ENCODE measurements at places on chromosomes 16 and 17.

DNA sequence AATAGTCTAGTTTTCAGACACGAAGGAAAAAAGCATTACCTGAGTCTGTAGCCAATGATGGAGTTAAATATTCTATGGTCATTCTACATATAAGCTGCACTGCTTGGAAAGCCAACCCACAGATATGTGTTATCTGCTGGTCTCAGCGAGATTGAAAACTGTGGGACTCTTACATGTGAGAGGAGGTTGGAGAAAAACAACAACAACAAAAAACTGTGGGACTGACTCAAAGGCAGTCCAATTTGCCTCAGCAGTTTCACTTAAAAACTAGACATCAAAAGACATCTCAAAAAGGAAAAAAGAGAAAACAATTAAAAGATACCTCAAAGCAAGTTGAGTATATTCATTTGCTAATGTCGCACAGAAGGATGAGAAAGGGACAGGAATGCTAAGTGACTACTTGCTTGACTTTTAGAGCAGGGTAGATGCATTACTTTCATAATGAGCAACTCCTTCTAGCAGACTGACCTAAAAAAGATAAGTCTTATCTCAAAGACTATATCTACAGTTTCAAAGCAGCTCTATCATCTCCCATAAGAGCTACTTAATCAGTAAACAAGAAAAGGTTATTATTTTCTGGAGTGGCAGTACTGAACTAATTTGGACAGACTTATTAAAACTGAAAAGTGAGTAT, 35.5 kb upstream of the ITGA2B start:
- no peak for DNase-seq

GRCh38 chr16:86107215-86107825, 208.4 kb downstream of the IRF8 start:
- no peak for DNase-seq

GRCh38 chr17:81267390-81268067, 27.6 kb downstream of the SLC38A10 start:
- DNase-seq = no peak

GRCh38 chr17:62971853-62972252, 5.8 kb downstream of the TANC2 start:
- DNase-seq = no peak

DNA sequence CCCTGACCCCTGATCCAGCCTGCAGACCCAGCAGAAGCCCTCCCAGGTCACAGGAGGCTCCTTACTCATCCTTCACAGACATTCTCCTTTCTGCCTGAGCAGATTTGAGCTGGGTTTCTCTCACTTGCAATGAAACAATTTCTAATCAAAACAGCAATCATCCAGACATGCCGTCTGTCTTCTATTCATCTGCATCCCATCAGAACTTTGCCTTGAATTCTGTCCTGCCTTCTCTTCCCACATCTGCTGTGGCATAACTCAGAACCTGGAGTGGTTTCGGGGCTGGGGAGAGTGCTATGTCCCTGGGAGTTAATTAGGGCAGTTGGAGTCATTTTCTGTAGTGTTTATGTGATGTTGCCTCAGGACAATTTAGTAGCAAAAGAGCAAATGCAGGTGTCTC, 278.6 kb downstream of the CBLN1 start:
- DNase-seq = no peak

DNA sequence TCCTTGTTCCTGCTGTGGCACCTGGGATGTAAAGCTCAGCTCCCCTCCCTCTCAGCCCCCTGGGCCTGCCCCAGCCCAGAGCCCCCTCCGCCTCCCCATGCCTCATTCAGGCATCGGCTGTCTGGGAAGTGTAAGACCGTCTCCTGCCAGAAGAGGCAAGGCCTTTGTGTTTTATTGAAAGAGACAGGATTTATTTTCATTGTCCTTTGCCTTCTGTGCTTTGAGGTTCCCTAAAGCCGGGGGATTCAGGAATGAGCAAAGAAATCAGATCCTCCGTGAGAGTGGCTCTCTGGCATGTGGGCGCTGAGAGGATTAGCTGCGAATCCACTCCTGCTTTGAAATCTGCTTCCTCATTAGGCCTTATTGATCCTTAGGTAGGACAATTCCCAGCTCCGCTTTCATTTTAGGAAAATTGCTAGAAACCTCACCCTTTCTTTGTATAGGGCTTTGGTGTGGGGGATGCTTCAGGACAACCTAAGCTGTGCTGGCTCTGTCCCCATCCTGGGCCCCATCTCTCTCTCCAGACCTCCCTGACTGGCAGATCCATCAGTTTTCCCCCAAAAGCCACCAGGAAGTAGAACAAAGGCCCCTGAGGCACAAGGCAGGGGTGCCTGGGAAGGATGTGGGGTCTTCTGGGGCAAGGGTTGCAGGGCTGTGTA, 211.5 kb upstream of the TNRC6C start:
- no peak for DNase-seq

- DNase-seq = no peak
Measured at GRCh38 chr17:14699574-14700185, 398.8 kb downstream of the HS3ST3B1 start.
